ENCODE measurements at places on chromosomes 7 and 10. TPM values are rescaled to one million over a fixed set of nuclear protein-coding genes. Genes with fewer than 3 reads are reported as not detected.

DNA sequence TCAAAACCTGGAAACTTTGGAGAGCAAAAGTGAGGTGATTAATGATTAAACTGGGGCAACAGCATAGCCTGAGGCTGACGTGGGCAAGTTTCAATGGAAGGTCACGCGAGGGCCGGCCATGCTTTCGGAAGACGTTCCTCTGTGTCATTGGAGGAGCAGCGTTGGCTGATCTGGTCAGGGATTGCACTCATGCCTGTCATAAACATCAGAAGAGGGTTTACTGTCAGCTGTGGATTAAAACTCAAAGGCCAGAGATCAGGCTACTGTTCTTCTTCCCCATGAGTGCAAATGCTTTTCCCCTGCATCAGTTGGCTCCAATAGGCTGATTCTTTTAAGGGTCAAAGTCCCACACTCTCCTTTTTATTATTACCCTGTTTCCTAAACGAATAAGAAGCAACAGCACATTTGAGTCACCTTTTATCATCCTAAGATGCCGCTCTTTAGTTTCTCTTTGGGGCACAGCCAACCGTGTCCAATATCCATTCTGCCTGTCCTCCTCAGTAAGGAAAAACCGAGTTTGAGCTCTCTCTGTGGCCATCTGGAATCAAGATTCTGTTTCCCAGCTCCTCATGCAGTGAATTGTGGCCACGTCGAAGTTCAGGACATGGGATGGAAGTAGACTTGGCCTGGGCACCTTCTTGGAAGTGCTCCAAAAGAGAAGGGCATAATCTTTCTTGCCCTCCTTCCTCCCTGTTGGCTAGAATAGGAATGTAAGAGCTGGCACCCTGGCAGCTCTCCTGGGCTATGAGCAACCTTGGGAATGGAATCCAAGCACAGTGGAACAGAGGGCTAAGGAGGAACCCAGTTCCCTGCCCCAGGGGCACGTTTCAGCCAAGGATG, 62.5 kb upstream of the INSIG1 start:
- peaks cover 50% of the 10 kb centered on the region for H3K27me3 ChIP-seq
- H3K4me3 ChIP-seq: no peak overlapping the region
- peak overlapping the region; percentile 3 for H3K27ac ChIP-seq

- no peak for DNase-seq
- no peaks in the 10 kb centered on the region for H3K27me3 ChIP-seq
- H3K4me1 ChIP-seq: no peaks in the 10 kb centered on the region
- no peak overlapping the region for H3K4me3 ChIP-seq
Measured at GRCh38 chr7:41053820-41054219, 649.1 kb downstream of the INHBA start.

DNA sequence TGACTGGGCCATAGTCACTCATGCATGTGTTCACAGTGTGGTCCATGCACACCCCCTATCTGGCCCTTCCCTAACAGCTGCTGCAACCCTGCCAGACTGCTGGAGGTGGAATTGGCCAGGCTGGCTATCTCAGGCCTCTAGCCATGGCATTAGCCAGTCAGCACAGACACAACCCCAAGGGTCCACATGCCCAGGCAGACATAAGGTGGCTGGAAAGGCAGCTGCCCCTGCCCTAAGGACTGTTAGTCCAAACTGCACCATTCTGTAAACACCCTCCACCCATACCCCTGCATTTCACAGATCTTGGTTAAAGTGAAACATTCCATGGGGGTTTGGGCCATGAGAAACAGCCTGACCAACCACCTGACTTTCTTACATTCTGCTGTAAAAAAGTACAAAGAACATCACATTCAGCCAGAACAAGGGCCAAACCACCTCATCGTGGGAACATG, 137.4 kb upstream of the KCNMA1 start:
- no peak overlapping the region for H3K4me3 ChIP-seq
- no peaks in the 10 kb centered on the region for H3K27me3 ChIP-seq
- H3K36me3 ChIP-seq: no peaks in the 10 kb centered on the region
- DNase-seq: no peak

DNA sequence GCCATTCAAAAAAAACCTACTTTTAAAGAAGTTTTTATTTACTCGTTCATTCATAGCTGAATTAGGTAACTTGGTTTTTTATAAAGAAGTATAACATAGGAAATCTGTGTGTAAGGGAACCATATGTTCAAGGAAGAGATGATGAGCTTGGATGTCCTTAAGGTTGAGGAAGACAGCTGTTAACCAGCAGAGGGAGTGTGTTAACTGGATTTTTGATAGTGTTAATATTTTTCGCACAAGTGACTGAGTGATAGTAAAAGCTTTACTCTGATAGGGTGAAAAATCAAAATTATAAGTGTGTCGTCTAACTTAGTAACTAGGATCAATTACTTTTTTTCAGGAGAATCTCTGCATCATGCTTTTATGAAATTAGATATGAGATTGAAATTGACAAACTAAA, 134.7 kb downstream of the ARL5B start:
- H3K27ac ChIP-seq: no peak overlapping the region
- no peak overlapping the region for H3K4me3 ChIP-seq
- H3K4me1 ChIP-seq: no peaks in the 10 kb centered on the region
- no peaks in the 10 kb centered on the region for H3K27me3 ChIP-seq
- DNase-seq: no peak

SFTPA2 gene
- not detected for total RNA-seq

DNA sequence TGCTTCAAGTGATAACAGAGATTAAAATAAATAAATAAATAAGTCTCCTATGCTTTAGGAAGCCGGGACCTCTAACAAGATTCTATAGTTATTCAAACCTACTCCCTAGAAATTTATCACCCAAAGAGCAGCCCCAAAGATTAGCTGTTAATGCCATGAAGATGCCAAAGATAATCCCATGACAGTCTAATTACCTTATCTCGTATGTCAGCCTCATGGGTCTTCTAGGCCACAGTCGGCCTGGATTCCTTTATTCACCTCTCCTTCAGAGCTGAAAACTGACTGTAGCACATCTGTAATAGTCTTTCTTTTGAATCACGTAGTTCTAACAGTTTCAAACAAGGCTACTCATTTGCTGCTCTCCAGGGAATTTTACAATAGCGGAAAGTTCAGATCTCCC, 24.2 kb downstream of the COL1A2 start:
- peaks cover 2% of the 10 kb centered on the region for H3K4me1 ChIP-seq
- H3K4me3 ChIP-seq: no peak overlapping the region
- H3K27me3 ChIP-seq: peaks cover 48% of the 10 kb centered on the region
- no peaks in the 10 kb centered on the region for H3K36me3 ChIP-seq
- H3K27ac ChIP-seq: no peak overlapping the region

All from T-helper 17 cell (primary cell).